ENCODE measurements at places on chromosomes 3 and 15.

GRCh38 chr15:96392380-96393208 lies 62.1 kb downstream of the NR2F2 start:
- DNase-seq: no peak

DNA sequence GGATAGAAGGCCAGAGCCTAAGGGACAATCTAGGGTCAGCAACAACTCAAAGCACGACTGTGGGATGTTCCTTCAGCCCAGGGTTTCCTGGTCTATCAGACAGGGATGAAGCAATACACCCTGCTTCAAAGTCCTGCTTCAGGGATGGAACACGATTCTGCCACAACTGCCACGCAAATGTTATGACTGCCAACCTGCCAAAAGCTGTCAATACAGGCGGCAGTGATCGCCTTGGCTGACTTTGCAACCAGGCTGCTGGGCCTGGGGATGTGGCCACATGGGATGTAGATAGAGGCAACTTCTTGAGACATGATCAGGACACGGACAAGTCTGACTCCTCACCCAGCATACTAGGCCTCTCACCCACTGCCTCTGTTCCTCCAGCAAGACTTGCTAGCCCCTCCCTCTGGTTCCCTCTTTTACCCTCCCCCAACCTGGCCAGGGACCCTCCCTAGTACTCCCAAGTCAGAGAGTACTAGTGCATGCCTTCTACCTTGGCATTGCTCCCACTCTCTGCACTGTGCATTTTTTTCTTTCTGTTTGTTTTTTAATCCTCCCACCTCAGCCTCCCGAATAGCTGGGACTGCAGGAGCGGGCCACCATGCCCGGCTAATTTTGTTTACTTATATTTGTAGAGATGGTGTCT lies 7.6 kb downstream of the CCDC12 start:
- no peak for DNase-seq

DNA sequence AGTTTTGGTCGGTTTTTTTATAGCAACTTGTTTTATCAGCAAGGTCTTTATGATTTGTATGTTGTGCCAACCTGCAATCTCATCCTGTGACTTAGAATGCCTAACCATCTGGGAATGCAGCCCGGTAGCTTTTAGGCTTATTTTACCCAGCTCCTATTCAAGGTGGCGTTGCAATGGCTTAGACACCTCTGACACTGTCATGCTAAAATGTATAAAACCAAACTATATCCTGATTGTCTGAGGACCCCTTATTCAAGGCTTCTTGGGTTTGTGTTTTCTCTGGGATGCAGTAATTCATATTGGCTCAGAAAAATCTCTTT lies 209.0 kb upstream of the ALCAM start:
- DNase-seq: no peak

GRCh38 chr3:14340960-14341708 lies 61.3 kb upstream of the SLC6A6 start:
- no peak for DNase-seq

GRCh38 chr3:23202203-23202920 lies 765 bp upstream of the UBE2E2 start:
- no peak for DNase-seq

GRCh38 chr15:97955529-97955928 lies 5.0 kb upstream of the ARRDC4 start:
- no peak for DNase-seq

Data from central memory CD8-positive, alpha-beta T cell (primary cell).